Germinal center (tissue), 1 donor: ENCODE measurements at places on chromosomes 12 and 14.

DNA sequence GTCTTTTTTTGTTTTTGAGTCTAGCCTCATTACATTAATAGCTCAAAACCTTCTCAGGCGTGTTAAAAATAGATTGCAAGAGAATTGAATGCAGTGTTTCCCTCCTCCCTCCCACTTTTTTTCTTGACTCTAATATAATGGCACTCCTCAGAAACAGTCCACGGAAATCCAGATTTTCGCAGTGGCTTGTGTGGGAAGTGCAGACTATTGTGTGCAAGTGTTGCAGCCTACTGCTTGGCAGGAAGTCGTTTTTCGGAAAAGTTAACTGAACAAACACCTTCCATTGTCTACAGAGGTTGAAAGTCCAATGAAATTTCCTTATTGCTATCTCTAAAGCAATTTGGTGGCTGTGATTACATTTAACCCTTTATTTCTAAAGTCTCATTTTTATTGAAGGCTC, 147.9 kb upstream of the E2F7 start:
- DNase-seq: no peak

GRCh38 chr14:102325791-102326345, 6.3 kb downstream of the ZNF839 start:
- DNase-seq: no peak

DNA sequence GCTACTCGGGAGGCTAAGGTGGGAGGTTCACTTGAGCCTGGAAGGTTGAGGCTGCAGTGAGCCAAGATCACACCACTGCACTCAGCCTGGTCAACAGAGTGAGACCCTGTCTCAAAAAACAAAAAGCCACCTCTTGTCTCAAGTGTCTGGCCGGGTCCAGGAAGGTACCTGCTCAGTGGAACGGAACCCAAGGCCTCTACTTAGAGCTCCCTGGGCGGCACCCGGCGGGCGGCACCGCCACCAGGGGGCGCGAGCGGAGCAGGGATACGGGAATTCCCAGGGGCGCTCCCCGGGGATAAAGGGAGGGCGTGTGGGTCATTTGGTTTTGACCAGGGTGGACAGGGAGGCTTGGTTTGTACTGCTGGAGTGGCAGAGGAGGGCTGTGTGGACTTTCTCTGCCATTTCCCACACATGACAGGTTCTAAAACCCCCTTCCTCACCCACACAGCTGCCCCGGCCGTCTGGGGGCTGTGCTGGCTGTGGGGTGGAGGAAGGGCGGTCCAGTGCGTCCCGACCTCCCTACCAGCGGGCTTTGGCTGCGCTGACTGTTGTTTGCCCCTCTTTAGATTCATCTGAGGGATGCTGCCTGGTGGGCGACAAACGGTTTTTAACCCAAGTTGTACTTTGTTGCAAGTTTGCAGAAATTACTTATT, 91.4 kb downstream of the SETD3 start:
- peak; percentile 53 for DNase-seq

GRCh38 chr12:126069549-126070165, 1004.4 kb downstream of the AACS start:
- DNase-seq: peak; percentile 15

GRCh38 chr12:18703911-18704310, 33.9 kb downstream of the PLCZ1 start:
- DNase-seq: no peak

DNA sequence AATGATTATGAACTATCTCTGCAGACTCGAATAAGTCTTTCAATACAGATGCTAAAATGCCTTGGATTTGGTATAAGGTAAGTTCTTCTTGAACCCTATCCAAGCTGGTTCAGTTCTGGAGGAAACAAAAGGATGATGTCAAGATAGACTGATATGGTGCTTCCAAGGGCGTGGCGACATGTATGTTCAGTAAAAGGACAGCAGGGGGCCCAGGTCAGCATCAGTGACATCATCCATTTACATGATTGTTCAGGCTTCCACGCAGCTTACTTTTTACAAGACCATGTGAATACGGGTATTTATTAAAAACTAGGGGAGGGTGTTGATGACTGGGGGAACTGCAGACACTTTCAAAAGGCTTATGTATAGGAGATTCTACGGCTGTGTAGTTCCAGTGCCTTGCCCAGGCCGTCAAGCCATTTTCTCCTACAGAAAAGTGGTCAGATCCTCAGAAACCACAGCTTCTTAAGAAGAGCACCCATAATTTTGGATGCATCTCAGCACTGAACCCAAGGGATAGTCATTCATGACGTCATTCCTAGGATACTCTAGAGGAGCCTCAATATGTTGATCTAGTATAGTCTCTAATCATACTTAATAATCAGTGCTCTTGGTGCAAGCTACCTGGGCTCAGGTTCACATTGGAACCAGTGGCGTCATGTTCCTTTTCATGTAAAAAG, 527.7 kb downstream of the FUT8 start:
- DNase-seq: peak; percentile 14

- peak; percentile 7 for DNase-seq
These were observed 302 bp downstream of the CCDC38 start for GRCh38 chr12:95942101-95942523.

- DNase-seq: no peak
These were observed 161.3 kb downstream of the CPNE8 start for GRCh38 chr12:38744041-38744440.

GRCh38 chr12:98686603-98687002, 41.5 kb downstream of the APAF1 start:
- no peak for DNase-seq

GRCh38 chr14:93012951-93013719, 90.2 kb downstream of the CHGA start:
- no peak for DNase-seq

DNA sequence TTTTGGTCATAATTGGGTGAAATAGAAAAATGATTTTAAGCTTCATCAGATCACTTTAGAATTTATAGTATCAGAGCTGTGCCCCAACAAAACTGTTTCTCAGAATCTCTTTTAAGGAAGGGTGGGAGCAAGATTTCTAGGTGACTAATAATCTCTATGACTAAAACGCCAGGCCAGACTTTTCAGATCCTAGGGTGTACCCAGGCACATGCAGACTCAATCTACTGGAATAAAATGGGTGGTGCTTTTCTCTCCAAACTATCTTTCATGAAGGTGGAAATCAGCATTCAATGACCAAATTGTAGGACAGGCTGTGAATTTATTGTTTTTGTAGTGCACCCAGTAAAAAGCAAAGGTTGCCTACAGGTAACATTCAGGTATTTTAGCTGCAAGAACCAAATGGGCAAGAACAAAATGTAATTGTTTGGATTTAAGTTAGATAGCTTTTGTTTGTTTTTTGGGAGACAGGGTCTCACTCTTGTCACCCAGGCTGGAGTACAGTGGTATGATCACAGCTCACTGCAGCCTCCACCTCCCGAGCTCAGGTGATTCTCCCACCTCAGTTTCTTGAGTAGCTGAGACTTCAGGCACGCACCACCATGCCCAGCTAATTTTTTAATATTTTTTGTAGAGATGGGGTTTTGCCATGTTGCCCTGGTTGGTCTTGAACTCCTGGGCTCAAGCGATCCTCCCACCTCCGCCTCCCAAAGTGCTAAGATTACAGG, 49.5 kb downstream of the PPP2R5C start:
- DNase-seq: no peak

DNA sequence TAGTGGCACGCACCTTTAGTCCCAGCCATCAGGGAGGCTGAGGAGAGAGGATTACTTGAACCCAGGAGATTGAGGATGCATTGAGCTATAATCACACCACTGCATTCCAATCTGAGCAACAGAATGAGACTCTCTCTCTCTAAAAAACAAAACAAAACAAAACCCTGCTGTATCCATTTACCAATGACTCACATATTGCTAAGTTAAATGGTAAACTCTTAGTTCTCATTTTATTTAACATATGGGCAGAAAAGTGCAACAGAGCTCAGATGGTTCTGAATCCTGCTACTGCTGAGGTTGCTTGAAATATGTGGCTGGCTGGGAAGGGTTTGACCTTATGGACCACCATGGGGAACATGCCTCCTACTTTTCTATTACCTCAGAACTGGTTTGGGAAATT, 33.7 kb upstream of the CCNT1 start:
- DNase-seq: no peak

DNA sequence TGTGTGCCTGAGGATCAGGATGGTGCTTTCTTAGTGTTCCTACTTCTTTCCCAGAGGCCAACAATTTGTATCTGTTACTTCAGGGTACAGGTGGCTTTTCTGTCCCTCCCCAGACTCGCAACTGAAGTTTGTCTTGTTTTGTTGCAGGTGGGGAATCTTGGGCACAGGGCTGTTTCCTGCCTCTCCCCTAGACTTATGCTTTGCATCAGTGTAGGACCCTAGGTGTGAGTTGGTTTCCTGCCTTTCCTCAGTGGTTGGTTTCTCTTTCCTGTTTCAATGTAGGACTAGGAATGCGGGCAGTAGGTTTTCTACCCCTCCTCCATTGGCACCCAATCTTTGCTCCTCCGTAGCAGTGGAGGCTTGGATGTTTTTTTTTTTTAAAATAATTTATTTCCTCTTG, 87.0 kb downstream of the TRMT5 start:
- DNase-seq: peak; percentile 3

GRCh38 chr12:16224196-16224595, 53.3 kb downstream of the SLC15A5 start:
- no peak for DNase-seq

GRCh38 chr12:131912518-131913274, 16.4 kb upstream of the PUS1 start:
- no peak for DNase-seq

- no peak for DNase-seq
These were observed 30.2 kb upstream of the NPAS3 start for GRCh38 chr14:32908196-32909084.

- DNase-seq: no peak
These were observed 141.0 kb downstream of the PAH start for GRCh38 chr12:102776041-102776440.

DNA sequence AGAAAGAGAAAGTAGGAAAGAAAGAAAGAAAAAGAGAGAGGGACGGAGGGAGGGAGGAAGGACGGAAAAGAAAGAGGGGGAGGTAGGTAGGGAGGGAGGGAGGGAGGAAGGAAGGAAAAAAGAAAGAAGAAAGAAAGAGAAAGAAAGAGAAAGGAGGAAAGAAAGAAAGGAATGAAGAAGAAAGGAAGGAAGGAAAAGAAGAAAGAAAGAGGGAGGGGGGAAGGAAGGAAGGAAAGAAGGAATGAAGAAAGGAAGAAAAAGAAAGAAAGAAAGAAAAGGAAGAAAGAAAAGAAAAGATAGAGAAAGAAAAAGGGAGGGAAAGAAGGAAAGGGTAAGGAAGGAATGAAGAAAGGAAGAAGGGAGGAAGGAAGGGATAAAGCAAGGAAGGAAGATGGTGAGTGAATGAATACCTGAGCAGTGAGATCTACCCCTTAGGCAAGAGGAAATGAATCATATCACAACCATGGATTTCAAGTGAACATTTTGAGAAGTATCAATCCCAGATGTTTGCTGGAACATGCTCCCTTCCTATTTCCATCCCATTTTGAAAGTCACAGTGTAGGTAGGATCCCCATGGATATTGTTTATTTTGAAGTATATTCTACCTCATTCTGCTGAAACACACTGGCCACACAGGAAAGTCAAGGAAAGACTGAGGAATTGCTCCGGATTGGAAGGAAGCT, 639.4 kb upstream of the TBX3 start:
- no peak for DNase-seq

DNA sequence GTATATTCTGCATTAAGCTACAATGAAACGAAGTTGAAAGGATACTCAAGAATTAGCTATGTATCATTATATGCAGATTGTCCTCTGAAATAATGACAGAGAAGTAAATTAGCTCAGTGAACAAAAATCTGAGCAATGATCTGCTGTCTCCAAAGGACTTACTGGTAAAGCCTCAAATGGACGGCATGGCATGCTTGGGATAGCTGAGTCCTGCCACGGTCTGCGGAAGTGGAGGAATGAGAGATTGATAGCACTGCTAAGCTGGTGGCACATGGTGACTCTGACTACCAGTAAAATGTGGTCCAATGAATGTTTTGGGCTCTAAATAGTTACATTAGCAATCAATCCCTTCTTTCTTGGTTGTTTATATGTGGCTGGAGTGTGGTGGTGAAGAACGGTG, 3.7 kb upstream of the DENND5B start:
- no peak for DNase-seq

DNA sequence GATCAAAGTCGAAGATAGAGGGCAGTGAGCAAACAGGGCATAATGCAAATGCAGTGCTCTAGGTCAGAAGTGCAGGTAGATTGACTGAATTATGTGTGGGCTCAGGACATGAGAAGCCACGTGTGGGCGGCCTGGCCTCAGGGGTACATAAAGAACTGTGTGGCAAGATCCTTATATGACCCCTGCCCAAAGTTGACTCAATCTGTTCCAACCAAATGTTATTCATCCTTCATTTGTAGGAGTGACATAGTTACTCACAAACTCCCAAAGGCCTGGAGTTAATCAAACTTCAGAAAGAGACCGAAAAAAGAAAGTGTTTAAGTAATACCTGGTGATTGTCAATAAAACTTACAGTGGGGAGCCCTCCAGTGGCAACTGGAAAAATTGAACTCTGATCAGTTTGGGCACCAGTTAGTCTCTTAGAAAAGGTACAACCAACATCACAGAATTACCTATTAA, 150.4 kb upstream of the FAR2 start:
- no peak for DNase-seq

GRCh38 chr12:113290506-113290905, 44.4 kb downstream of the SLC8B1 start:
- no peak for DNase-seq

GRCh38 chr14:69879175-69880043, at the start of gene SMOC1:
SMOC1 (plus strand) TSS chr14:69879416; CDS start chr14:69879679, 263 bp downstream.
- peak; percentile 40 for DNase-seq

DNA sequence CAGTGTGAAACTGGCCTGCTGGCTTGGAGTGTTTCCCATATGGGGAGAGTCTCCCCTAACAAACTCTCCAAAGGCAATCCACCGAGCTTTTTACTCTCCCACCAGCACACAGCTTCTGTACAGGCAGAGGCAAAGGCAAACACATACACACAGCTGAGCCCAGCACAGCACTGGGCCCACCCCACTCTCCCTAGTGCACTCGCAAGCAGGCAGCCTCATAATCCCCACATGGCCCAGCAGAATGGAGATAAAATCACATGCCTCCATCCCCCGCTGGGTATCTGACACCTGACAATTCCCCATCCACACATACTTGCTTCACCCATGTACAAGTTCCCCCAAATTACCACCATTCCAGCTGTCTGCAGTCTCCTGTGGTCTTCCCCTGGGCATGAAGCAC, 3.4 kb downstream of the HOXC12 start:
- DNase-seq: no peak

DNA sequence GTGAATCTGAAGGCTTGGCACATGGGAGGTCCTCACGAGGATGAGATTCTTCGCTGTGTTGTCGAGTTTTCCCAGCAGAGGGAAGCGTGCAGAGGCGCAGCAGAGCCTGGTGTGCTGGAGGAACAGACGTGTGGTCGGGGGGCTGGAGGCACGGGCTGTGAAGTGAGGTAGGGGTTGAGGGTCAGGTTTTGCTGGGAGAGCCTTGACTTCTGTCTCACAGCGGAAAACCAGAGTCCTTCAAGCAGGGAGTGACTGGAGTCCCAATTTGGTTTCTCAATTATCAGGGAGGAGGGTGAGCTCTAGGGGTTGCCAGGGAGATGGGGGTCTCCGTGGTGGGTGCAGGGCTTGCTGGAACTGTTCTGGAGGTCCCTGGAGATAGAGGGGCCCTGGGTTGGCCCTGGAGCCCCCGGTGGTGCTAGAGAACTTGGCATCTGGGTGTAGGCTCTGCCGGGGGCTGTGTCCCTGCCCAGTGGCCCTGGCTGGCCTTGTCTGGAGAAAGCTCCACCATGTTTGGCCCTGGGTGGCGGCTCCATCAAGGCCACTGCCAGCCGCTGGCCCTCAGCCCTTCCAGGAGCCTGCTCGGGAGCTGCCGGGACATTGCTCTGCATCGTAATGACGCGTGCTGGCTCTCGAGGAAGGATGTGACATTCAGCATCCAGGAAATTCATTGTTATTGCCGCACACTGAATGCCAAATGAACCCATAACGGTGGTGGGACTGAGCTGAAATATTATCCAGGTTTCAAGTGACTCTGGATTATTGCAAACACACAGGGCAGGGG, 215.7 kb downstream of the KIF26A start:
- DNase-seq: no peak
